ENCODE measurements at places on chromosomes 12 and 14. TPM values are rescaled to one million over a fixed set of nuclear protein-coding genes. Genes with fewer than 3 reads are reported as not detected.

- no peaks in the 10 kb centered on the region for H3K36me3 ChIP-seq
- H3K27me3 ChIP-seq = no peaks in the 10 kb centered on the region
- no peaks in the 10 kb centered on the region for H3K4me1 ChIP-seq
- DNase-seq = no peak
- H3K4me3 ChIP-seq = no peak overlapping the region
Measured at GRCh38 chr14:60756847-60757246, 22.3 kb downstream of the MNAT1 start.

- no peaks in the 10 kb centered on the region for H3K27me3 ChIP-seq
- H3K4me3 ChIP-seq = no peak overlapping the region
- no peak for DNase-seq
Measured at GRCh38 chr12:69922999-69923398, 98.0 kb downstream of the MYRFL start.

GRCh38 chr14:92656306-92657081, 91.9 kb downstream of the LGMN start:
- no peak for DNase-seq
- no peaks in the 10 kb centered on the region for H3K27me3 ChIP-seq
- H3K27ac ChIP-seq = peak overlapping the region; percentile 50
- no peak overlapping the region for H3K4me3 ChIP-seq
- no peaks in the 10 kb centered on the region for H3K36me3 ChIP-seq

Gene MYF6
- total RNA-seq = not detected

Gene SOX5
- total RNA-seq = 4.1 TPM

DNA sequence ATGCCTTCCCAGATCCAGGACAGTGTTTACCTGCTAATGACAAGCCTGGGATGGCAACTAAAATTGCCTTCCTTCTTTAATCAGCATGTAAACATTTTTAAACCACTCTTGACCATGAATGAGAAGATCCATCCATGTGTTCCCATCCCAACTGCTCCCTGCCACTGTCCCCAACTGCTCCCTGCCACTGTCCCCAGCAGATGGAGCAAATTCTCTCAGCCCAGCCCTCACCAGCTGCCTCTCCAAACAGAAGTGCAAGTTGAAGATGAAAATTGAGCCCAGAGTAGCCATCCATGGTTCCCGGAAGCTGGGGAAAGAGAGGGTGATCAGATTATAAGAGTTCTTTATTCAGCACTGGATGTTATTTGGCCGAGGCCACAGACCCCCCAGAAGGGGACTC, 133.1 kb downstream of the SLC15A4 start:
- no peaks in the 10 kb centered on the region for H3K4me1 ChIP-seq
- no peaks in the 10 kb centered on the region for H3K36me3 ChIP-seq
- H3K27ac ChIP-seq = no peak overlapping the region
- H3K27me3 ChIP-seq = peaks cover 4% of the 10 kb centered on the region

- no peaks in the 10 kb centered on the region for H3K27me3 ChIP-seq
- no peaks in the 10 kb centered on the region for H3K36me3 ChIP-seq
- DNase-seq = no peak
Measured at GRCh38 chr14:72512925-72513324, 381.0 kb downstream of the DPF3 start.

DNA sequence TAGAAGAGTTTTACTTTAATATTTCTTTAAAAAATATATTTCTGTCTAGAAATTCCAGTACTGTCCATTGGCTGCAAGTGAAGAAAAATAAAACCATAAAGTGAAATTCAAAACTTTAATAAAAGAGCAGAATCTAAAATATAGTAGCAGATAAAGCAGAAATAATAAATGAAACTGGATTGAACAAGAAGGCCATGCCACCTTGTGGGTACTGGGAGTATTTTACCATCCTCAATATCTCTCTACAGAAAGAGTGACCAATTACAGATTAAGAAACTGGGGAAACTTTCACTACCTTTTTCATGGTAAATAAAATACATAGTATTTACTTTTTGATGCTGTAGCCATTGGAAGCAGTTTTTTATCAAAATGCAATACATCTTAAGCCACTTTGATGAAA, 220.5 kb downstream of the BCAT1 start:
- no peaks in the 10 kb centered on the region for H3K27me3 ChIP-seq
- no peak overlapping the region for H3K27ac ChIP-seq
- DNase-seq = no peak
- no peak overlapping the region for H3K4me3 ChIP-seq
- no peaks in the 10 kb centered on the region for H3K4me1 ChIP-seq

GRCh38 chr12:28237423-28237822, 47.2 kb downstream of the CCDC91 start:
- H3K27ac ChIP-seq = no peak overlapping the region
- no peak for DNase-seq
- no peak overlapping the region for H3K4me3 ChIP-seq
- no peaks in the 10 kb centered on the region for H3K36me3 ChIP-seq

Gene SLC4A8
- total RNA-seq = 0.64 TPM

DNA sequence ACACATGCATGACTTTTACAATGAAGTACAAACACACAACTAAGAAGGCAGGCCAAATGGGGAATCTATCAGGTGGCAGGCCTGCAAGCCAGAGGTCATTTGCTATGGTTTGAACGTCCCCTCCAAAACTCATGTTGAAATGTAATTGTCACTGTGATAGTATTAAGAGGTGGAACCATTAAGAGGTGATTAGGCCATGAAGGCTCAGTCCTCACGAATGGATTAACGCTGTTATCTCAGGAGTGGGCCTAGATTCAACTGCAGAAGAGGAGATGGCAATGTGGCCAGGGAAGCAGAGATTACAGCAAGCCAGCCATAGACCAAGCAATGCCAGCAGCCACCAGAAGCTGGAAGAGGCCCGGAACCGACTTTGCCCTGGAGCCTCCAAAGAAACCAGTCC, 13.5 kb upstream of the ACTR6 start:
- no peak overlapping the region for H3K4me3 ChIP-seq
- H3K27me3 ChIP-seq = no peaks in the 10 kb centered on the region
- no peaks in the 10 kb centered on the region for H3K36me3 ChIP-seq
- H3K4me1 ChIP-seq = no peaks in the 10 kb centered on the region
- no peak for DNase-seq
- no peak overlapping the region for H3K27ac ChIP-seq

GRCh38 chr14:32129124-32129523, 52.0 kb downstream of the ARHGAP5 start:
- H3K36me3 ChIP-seq = peaks cover 6% of the 10 kb centered on the region
- peak overlapping the region; percentile 23 for H3K27ac ChIP-seq
- H3K4me1 ChIP-seq = peaks cover 39% of the 10 kb centered on the region
- no peak overlapping the region for H3K4me3 ChIP-seq

- H3K4me3 ChIP-seq = peak overlapping the region; percentile 12
- peaks cover 3% of the 10 kb centered on the region for H3K4me1 ChIP-seq
- no peaks in the 10 kb centered on the region for H3K36me3 ChIP-seq
- H3K27me3 ChIP-seq = peaks cover 7% of the 10 kb centered on the region
Measured at GRCh38 chr12:125187148-125187745, 122.0 kb downstream of the AACS start.

DNA sequence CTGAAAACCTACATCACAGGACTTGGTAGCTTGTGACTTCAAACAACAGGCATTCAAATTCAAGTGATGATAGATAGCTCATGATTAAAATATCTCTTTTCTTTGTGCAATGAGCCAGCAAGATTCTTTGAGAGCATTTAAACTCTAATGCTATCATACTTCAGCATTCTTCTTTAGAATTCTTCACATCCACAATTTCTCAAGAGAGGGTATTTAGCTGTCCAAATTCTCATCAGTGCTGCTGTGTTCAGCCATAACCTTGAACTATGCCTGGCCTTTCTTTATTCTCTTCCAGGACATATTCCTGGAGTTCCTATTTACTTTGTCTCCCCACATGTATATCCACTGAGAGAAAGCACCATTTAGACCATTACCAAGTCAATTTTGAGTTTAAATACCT, 321.1 kb downstream of the EGLN3 start:
- H3K27ac ChIP-seq = no peak overlapping the region
- H3K4me3 ChIP-seq = no peak overlapping the region
- no peaks in the 10 kb centered on the region for H3K36me3 ChIP-seq
- no peaks in the 10 kb centered on the region for H3K4me1 ChIP-seq

Gene PLCZ1
- not detected for total RNA-seq

Gene NID2
- 31.1 TPM for total RNA-seq

Gene PTCSC3
- not detected for total RNA-seq

DNA sequence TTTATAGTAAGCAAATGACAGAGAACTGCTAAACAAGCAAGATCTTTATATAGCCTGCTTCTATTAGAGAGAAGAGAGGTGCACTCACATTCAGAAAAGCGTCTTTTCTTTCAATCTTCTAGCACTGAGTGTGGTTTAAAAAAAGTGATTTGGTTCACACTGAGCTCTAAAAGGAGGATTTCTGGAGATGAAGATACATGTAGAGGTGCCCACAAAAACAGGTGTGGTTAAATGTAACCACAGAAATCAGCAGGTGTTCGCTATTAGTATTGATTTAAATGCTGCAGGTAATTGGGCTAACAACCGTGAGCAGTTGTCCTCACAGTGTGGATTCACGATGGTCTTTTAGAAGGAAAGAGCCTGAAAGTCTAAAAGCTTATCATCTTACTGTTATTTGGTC, 10.7 kb downstream of the PKP2 start:
- H3K36me3 ChIP-seq = no peaks in the 10 kb centered on the region
- H3K27me3 ChIP-seq = no peaks in the 10 kb centered on the region
- no peak overlapping the region for H3K4me3 ChIP-seq
- no peak for DNase-seq
- peak overlapping the region; percentile 55 for H3K27ac ChIP-seq

GRCh38 chr12:29796823-29797263, 13.1 kb upstream of the TMTC1 start:
- no peak overlapping the region for H3K4me3 ChIP-seq
- H3K27me3 ChIP-seq = no peaks in the 10 kb centered on the region
- no peak for DNase-seq
- H3K27ac ChIP-seq = peak overlapping the region; percentile 62
- H3K4me1 ChIP-seq = no peaks in the 10 kb centered on the region

DNA sequence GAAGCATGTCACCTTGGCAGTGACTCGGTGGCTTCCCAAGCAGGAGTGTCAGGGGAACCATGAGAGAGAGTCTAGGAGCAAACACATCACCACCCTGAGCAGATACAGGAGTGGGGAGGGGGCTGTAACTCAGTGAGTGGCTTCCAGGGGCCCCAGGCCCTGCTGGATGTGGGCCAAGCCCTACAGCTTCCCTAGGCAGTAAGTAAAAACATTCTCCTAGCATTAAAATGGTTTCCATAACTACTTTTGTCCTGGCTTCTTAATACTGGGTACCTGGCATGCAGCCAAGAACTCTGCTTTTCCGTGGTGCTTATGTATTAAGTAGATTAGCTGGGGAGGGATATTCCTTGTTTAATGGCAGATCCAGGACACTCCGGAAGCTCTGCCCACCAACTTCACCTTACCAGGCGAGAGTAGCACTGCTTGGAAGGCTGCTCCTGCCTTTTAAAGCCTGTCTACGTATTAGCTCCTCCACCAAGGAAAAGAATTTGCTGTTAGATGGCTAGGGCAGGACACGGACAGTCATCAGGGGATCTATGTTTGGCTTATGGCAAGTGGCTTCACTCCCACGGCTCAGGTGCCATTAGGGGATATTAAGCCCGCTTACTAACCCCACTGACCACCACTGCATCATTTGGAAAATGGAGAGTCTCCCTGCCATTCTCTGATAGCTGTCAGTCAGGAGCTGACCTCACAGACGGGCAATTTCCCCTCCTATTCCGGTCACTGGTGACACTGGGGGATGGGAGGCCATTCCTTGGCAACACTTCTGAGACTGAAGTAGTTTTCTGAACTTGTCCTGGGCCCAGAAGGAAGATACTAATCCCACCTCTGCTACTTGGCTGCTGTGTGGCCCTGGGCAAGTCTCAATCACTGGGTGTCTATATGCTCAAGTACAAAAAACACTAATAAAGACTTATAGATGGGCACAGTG, 22.8 kb downstream of the OTUB2 start:
- H3K4me3 ChIP-seq = no peak overlapping the region
- H3K36me3 ChIP-seq = no peaks in the 10 kb centered on the region
- no peaks in the 10 kb centered on the region for H3K27me3 ChIP-seq
- peaks cover 40% of the 10 kb centered on the region for H3K4me1 ChIP-seq
- no peak for DNase-seq
- no peak overlapping the region for H3K27ac ChIP-seq

Gene KRT75
- total RNA-seq = not detected

DNA sequence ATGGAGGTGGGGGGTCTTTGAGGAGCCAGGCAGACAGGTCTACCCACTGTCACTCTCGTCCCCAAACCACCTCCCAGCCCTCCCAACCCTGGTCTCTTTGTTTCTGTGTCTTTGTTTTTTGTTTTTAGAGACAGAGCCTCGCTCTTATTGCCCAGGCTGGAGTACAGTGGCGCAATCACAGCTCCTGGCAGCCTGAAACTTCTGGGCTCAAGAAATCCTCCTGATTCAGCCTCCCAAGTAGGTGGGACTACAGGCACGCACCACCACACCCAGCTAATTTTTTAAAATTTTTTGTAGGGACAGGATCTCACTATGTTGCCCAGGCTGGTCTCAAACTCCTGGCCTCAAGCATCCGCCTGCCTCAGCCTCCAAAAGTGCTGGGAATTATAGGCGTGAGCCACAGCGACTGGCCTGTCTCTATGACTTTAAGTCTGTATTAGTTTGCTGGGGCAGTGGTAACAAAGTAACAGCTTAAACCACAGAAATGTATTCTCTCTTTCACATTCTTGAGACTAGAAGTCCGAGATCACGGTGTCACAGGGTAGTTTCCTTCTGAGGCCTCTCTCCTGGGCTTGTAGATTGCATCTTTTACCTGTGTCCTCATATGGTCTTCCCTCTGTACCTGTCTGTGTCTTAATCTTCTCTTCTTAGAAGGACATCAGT, 26.1 kb downstream of the DTX1 start:
- H3K27me3 ChIP-seq = peaks cover 43% of the 10 kb centered on the region
- DNase-seq = no peak
- H3K4me1 ChIP-seq = no peaks in the 10 kb centered on the region
- no peaks in the 10 kb centered on the region for H3K36me3 ChIP-seq
- H3K4me3 ChIP-seq = no peak overlapping the region

Gene IRAK4
- 8.1 TPM for total RNA-seq

Gene GPR84
- 0.32 TPM for total RNA-seq

Gene IFI27
- 194 TPM for total RNA-seq

DNA sequence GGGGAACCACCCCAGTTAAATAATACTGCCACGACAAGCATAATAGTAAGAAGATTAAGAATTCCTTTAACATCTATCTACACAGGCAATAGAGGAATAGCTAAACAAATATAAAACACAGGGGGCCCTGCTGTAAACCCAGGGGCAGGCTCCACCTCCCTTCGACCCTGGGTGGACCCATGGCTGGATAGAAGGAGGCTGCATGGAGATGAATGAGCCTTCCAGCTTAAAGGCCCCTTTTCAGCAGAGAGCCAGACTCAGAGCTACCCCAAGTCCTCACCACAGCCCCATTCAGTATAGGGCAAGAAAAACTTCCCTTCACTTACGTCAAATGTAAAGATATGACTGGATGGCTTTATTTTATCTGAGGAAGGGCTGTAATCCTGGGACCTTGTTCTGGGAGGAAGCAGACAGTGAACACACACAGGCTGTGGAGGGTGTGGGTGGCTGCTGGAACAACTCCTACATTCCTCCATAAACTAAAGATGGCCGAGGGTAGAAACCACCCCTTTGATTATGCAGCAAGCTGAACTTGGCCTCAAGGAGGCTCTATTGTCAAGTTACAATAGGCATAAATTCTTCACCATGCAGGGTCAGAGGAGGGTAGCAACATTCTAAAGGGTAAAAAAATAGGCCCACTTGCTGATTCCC, 30.4 kb downstream of the NUAK1 start:
- peaks cover 21% of the 10 kb centered on the region for H3K36me3 ChIP-seq
- H3K27me3 ChIP-seq = no peaks in the 10 kb centered on the region
- peaks cover 100% of the 10 kb centered on the region for H3K4me1 ChIP-seq
- H3K4me3 ChIP-seq = no peak overlapping the region
- DNase-seq = peak; percentile 51
- peak overlapping the region; percentile 85 for H3K27ac ChIP-seq

GRCh38 chr12:71465796-71466195, 26.2 kb downstream of the LGR5 start:
- H3K4me3 ChIP-seq = no peak overlapping the region
- no peak overlapping the region for H3K27ac ChIP-seq
- no peaks in the 10 kb centered on the region for H3K36me3 ChIP-seq
- no peaks in the 10 kb centered on the region for H3K27me3 ChIP-seq
- H3K4me1 ChIP-seq = no peaks in the 10 kb centered on the region
- no peak for DNase-seq

Data from heart right ventricle (tissue), 16 donors.